HTR-8/SVneo (cell line): ENCODE measurements at places on chromosomes 12 and 14.
A peak's percentile ranks its signal among the peaks of the same experiment; 100 is the strongest.

GRCh38 chr12:49577589-49578315 lies 9.8 kb upstream of the MCRS1 start:
- no peak for DNase-seq

DNA sequence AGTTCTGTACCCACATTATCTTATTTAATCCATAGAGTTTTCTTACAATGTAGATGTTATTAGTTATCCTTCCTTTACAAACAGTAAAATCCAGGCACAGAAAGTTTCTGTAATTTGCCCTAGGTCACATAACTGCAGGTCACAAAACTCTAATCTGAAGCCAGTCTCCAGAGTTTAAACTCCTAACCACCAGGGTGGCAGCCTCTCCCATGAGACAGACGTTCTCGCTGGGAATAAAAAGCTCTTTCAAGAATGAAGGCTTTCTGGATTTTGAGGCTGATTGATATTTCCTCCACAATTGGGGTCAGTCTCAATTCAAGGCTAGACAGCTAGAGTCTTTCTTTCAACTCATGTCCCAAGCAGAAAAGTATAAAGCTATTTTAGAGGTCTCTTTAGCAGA lies 95.8 kb upstream of the PLEKHG7 start:
- no peak for DNase-seq

GRCh38 chr14:44404036-44404435 lies 103.0 kb downstream of the FSCB start:
- no peak for DNase-seq

DNA sequence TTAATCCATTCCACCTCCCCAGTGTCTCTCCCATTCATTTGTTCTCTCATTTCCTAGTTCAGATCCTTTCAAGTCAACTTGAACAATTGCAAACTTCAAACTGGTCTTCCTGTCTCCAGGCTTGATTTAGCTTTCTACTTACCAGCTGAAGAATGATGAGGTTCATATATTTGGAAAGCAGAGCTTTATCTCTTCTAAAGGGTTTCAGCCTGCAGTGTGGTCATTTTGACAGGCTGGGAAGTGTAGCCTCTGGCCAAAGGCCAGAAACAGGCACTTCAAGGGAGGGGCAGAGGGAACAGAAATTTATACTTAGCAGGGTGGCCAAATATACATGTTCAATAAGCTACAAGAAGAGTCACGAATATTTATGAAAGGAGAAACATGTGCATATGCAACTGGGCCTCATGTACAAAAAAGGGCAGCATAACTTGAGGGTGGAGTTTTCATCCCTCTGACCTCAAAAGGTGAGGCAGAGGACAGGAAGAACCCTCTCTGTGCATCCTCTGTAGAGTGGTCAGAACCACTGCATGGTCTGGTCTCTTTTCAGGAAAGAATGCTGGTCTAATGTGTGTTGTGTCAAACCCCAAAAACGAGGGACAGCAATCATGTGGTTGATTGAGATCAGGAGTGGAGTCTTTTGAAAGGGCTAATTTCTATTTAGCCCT lies 34.0 kb upstream of the HECTD1 start:
- no peak for DNase-seq

DNA sequence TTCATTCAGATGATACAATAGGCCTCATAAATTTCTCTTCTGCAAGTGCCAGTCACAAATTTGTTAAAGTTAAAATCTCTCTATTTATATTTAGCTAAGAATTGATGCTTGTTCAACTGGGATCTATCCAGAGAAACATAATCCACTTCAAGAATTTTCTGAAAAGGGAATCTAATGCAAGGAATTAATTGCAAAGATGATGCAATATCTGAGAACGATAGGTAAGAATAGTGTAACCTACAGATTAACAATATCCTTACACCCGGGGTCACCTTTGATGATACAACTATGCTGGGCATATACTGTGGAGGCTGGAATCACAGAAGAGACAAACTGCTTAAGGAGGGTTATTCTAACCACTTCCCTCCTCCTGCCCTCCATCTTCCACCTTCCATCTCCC lies 295.1 kb downstream of the FOXG1 start:
- DNase-seq: no peak

GRCh38 chr14:61188978-61189808 lies 91.9 kb downstream of the TMEM30B start:
- peak; percentile 91 for DNase-seq
